ENCODE measurements at places on chromosomes 6 and 20.

DNA sequence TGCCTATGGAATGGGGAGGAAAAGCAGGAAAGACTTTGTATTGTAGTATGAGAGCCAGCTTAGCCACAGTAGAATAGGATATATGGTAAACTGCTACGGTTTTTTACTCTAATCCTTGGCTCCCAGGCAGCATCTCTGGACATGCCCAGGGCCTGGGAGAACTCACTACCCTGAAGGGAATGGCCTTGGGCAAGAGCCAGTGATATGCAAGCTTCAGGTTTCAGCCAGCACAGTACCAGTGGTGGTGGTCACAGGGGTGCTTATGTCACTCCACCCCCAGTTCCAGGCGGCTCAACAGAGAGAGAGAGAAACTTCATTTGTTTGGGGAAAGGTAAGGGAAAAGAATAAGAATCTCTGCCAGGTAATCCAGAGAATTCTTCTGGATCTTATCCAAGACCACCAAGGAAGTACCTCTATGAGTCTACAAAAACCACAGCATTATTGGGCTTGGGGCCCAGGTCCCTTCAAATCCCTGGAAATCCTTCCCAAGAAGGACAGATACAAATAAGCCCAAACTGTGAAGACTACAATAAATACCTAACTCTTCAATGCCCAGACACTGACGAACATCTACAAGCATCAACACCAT lies 121.2 kb downstream of the THBS2 start:
- DNase-seq, result no peak

DNA sequence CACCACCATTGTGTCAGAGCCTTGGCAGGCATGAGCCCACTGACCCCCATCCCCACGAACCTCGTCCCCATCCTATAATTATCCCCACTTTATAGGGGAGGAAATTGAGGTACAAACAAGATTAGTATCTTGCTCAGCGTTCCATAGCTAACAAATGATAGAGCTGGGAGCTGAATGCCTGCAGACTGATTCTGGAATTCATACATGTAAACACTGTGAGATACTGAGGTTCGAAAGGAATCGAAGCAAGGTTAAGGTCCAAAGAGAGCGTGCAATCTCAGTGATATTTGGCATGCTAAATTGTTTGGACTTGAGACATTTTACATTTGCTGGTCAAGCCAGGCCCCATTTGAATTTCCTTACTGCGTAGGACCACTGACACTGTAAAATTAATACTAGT lies 746.6 kb downstream of the COL12A1 start:
- DNase-seq, result no peak

DNA sequence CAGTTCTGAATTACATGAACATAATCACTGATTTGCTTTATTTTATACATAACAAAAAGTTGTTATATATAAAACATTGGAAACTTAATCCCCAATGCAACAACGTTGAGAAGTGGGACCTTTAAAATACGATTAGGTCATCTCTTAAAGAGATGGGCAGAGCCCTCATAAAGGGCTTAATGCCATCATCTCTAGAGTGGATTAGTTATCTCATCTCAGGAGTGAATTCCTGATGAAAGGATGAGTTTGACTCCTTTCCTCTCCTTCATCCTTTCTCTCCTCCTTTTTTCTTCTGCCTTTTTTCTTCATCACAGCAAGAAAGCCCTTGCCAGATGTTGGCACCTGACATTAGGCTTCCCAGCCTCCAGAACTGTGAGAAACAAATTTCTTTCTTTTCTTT lies 13.9 kb downstream of the HLA-DOA start:
- DNase-seq, result no peak

- DNase-seq, result no peak
Measured at GRCh38 chr6:53672237-53672636, 6.7 kb upstream of the KLHL31 start.

DNA sequence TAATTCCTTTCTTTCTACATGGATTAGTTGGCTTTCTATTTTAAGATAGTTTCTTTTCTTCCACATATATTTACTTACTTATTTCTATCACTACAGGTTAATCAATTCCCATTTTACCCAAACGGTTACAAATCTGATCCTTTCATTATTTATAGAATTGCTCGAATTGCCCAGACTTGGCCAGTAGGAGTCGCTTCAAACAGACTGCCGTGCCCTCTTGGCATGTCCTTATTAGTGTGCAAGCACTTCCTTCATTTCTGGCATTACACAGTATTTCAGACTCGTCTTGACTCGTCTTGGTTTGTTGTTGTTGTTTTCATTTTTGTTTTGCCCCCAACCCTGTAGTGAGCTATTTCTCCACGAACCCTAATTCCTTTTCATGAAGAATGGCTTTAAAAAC lies 74.6 kb downstream of the SAMD3 start:
- DNase-seq, result no peak

DNA sequence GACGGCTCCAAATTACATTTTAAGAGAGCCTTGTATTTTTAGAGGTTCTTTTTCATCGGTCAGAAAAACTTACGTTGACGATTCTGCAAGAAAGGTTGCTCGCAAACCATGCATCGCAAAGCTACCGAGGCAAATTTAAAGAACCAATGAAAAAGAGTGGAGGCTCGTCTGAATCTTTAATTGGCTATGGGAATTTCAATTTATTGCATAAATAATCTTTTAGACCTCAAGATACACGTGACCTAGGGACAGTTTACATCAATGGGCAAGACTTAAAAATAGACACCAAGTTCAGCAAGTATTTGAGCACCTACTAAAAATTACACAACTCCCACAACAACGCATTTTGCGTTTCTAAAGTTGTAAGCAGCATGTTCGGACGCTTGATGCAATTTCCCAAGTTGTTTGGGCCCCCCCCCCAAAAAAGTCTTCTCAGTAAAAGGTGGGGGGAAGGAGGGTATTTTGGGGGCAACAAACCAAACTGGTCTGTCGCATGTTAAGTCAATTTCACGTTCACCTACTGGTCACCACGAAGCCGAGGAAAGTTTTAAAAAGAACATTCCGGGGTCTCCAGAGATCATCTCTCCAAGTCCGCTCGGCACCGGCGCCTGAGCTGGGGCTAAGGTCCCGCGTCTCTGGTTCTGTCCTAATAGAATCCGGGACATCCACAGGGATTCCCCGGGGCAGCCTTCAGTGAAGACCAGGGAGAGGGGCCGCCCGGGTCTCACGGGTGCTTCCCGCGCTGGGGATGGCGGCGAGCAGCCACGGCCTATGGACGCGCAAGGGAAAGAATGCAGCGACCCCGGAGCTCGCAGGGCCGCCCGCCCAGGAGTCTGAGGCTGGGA lies 851 bp downstream of the SNX5 start:
- no peak for DNase-seq

DNA sequence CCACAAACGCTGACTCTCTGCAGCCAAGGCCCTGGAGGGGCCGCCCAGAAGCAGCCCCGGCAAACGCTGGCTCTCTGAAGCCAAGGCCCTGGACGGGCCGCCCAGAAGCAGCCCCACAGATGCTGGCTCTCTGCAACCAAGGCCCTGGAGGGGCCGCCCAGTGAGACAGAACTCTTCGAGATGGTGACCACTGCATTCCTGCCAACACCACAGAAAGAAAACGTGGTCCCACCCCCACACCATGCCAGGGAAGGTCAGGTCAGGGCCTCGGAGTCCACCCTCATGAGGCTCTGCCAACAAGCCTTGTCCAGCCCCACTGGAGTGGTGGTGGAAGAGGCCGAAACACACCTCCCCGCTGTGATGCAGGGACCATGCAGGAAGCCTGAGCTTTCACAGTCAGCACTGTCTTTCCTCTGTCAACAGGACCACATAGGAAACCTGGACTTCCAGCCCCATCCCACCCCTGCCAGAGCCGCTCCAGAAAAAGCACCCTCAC lies 97.5 kb downstream of the DLL1 start:
- no peak for DNase-seq

- no peak for DNase-seq
Measured at GRCh38 chr6:90448836-90449235, 138.0 kb downstream of the MAP3K7 start.

- DNase-seq, result no peak
Measured at GRCh38 chr6:14873101-14873500, 372.8 kb upstream of the JARID2 start.

GRCh38 chr6:88952065-88952704 lies 11.2 kb downstream of the RNGTT start:
- no peak for DNase-seq

DNA sequence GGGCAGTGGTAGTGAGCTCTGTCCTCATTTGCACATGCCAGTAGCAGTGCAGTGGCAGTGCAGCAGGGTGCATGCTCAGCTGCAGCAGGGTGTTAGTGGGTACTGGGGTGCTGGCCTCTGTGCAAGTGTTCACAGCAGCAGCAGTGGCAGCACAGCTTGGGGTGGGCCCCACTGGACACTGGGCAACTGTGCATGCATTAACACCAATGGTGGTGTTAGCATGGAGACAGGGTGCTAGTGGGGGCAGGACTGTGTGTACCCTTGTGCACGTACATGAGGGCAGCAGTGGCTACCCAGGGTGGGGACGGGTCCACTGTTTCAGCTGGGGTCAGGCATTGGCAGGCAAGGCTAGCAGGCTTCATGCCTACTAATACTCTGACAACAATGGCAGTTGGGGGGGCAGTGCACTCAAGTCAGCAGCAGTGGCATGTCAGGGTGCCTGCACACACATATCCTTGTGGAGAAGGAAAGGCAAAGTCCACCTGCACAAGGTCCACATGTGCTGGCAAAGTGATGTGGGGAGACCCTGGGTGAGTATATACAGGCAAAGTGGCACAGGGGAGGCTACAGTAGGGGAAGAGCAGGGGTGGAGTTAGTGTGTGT lies 60.2 kb downstream of the UNC5CL start:
- DNase-seq, result no peak

- no peak for DNase-seq
Measured at GRCh38 chr20:36744764-36745191, 1.1 kb downstream of the NDRG3 start.

- DNase-seq, result no peak
Measured at GRCh38 chr6:38524436-38525145, 115.1 kb downstream of the BTBD9 start.

DNA sequence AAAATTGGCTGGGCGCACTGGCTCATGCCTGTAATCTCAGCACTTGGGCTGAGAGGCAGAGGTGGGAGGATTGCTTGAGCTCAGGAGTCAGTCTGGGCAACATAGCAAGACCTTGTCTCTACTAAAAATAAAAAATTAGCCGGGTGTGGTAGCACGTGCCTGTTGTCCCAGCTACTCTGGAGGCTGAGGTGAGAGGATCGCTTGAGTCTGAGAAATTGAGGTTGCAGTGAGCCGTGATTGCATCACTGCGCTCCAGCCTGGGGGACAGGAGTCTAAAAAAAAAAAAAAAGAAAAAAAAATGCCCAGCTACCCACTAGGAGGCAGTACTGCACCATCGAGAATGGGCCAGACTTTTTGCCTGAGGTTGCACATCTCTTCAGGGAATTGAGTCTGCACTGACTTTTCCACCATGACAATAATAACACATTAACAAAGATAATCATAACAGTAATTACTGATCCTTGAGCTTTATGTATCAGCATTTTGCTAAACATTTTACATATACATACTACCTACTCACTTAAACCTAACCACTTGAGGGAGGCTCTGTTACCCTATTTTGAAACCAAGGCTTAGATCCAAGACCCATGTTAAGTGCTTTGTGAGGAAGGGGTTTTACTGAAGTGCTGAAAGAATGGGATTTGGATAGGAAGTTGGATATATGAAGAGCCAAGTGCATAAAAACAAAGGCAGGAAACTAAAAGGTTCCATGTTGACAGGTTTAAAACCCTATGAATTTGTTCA lies 21.0 kb downstream of the SRSF3 start:
- no peak for DNase-seq

GRCh38 chr6:167934426-167934864 lies 63.0 kb upstream of the KIF25 start:
- DNase-seq, result no peak

- no peak for DNase-seq
Measured at GRCh38 chr6:41667195-41667594, 28.9 kb downstream of the MDFI start.

GRCh38 chr6:11218538-11219399 lies 13.7 kb downstream of the NEDD9 start:
- DNase-seq, result no peak

DNA sequence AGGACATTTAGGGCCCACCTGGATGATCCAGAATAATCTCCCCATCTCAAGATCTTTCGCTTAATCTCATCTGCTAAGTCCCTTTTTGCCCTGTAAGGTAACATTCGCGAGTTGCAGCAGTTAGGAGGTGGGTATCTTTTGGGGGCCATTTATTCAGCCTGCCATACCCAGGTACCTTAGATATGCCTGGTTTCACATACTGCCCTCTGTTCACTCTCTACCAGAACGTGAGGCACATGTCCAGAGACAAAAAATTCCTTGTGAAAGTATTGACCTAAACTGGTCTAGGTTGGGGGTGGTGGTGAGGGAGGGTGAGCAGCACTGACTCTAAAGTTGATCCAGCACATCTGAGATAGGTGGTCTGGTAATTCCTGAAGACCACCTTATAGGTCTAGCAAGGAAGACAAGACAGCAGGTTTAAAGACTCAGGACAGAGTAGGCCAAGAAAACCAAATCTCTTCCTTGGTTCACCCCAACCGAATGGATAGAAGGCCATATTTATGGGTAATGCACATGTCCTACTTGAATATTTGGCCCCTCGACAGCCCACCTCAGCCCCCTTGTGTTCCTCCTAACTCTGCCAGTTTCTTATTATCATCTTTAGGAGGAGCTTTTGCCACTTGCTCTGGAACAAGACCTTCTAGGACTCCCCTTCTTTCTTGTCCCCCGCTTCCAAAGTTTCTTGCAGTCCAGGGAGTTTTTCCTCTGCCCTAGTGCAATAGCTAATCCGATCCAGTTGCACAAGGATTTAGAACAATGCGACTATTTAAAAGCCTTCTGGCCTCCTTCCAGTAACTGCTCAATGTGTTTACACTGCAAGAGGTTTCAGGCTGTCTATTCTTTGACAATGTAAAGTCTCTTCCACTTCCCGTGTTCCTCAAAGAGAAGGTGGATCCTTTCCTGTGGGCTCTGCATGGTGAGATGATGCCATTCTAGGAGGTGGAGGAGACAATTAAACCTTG lies 213.0 kb upstream of the LAMP5 start:
- no peak for DNase-seq

- DNase-seq, result no peak
Measured at GRCh38 chr6:144928847-144929246, 643.7 kb downstream of the UTRN start.

DNA sequence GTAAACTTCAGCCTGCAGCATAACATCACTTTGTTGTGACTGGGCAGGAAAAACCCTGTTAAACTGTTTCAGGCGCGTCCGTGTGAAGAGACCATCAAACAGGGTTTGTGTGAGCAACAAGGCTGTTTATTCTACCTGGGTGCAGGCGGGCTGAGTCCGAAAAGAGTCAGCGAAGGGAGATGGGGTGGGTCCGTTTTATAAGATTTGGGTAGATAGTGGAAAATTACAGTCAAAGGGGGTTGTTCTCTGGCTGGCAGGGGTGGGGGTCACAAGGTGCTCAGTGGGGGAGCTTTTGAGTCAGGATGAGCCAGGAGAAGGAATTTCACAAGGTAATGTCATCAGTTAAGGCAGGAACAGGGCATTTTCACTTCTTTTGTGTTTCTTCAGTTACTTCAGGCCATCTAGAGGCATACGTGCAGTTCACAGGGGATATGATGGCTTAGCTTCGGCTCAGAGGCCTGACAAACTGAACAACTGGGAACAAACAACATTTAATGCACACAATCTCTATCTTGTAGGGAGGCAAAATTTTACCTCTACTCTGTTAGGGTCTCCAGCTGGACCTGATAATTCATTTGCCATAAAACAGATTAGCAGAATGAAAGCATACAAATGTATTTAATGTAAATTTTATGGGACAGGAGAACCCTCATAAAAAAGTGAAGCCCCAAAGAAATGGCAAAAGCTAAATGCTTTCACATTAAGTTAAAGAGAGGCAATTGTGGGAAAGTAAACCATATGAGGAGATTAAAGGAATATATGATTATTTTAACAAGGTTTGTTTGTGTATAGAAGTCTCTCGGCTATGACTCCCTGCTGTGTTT lies 58.3 kb upstream of the HFE start:
- no peak for DNase-seq

All from stimulated activated CD8-positive, alpha-beta memory T cell treated with anti-CD3 and anti-CD28 coated beads, Interleukin-4, amount 100 ng/mL, for 4 hours (primary cell).